Bronchus fibroblast of lung (primary cell): ENCODE measurements at places on chromosomes 1 and 21. TPM values are rescaled to one million over a fixed set of nuclear protein-coding genes. Genes with fewer than 3 reads are reported as not detected.

The SEMA6C gene
- total RNA-seq = 2.0 and 2.1 TPM in 2 replicates

The BEND5 gene
- total RNA-seq = 1.2 and 1.5 TPM in 2 replicates

The SLAMF9 gene
- total RNA-seq = not detected in 2 replicates

The CLCA2 gene
- total RNA-seq = under 0.01 and 0.15 TPM in 2 replicates

The PTGFR gene
- 7.0 and 9.6 TPM in 2 replicates for total RNA-seq

The BATF3 gene
- 1.8 and 2.5 TPM in 2 replicates for total RNA-seq

The CLCA4 gene
- total RNA-seq = not detected in 2 replicates

The EXO1 gene
- total RNA-seq = 16.6 and 24.7 TPM in 2 replicates

The S100A7 gene
- not detected in 2 replicates for total RNA-seq

The FABP3 gene
- total RNA-seq = 209 and 250 TPM in 2 replicates

The KCNE1 gene
- 0.45 TPM in 1 of 2 replicates, not detected in the other for total RNA-seq

The FCRL1 gene
- total RNA-seq = not detected in 2 replicates

The SPAG17 gene
- not detected in 2 replicates for total RNA-seq

The CHRNB2 gene
- under 0.01 TPM in 1 of 2 replicates, not detected in the other for total RNA-seq

The COL8A2 gene
- total RNA-seq = 1.3 TPM in 2 replicates

The LAD1 gene
- not detected in 2 replicates for total RNA-seq

The PGLYRP3 gene
- not detected in 2 replicates for total RNA-seq

The PTPN14 gene
- 16.5 and 19.2 TPM in 2 replicates for total RNA-seq

The TNN gene
- not detected in 2 replicates for total RNA-seq

The S100A1 gene
- total RNA-seq = 0.15 TPM in 1 of 2 replicates, not detected in the other

The AVPR1B gene
- total RNA-seq = not detected in 2 replicates

The SIM2 gene
- 2.0 and 2.7 TPM in 2 replicates for total RNA-seq

The GBP4 gene
- not detected in 2 replicates for total RNA-seq

The DMRTA2 gene
- not detected in 2 replicates for total RNA-seq

The TAS1R1 gene
- total RNA-seq = 0.15 and 0.17 TPM in 2 replicates

The RGS16 gene
- total RNA-seq = 0.15 TPM in 1 of 2 replicates, not detected in the other

The MTARC1 gene
- total RNA-seq = 1.7 and 1.9 TPM in 2 replicates

The RSBN1 gene
- total RNA-seq = 5.6 and 7.4 TPM in 2 replicates

The ITLN2 gene
- total RNA-seq = not detected in 2 replicates

The SPRR3 gene
- total RNA-seq = not detected in 2 replicates

The DYNLT5 gene
- 0.30 and 1.7 TPM in 2 replicates for total RNA-seq

The FCRL5 gene
- not detected in 2 replicates for total RNA-seq

The SLC45A1 gene
- 3.0 and 3.5 TPM in 2 replicates for total RNA-seq

The SRGAP2C gene
- total RNA-seq = 8.3 and 11.6 TPM in 2 replicates

The CR1 gene
- not detected in 2 replicates for total RNA-seq

The C1orf141 gene
- total RNA-seq = not detected in 2 replicates

The IFNLR1 gene
- total RNA-seq = not detected in 2 replicates

The BARHL2 gene
- not detected in 2 replicates for total RNA-seq

The UBE2G2 gene
- 32.4 and 34.8 TPM in 2 replicates for total RNA-seq

The GJA9 gene
- total RNA-seq = not detected in 2 replicates

The F5 gene
- total RNA-seq = not detected in 2 replicates

The LCE1C gene
- not detected in 2 replicates for total RNA-seq

The RAD54L gene
- 11.6 and 13.4 TPM in 2 replicates for total RNA-seq

The CYP4A11 gene
- total RNA-seq = not detected in 2 replicates
